Fibroblast of villous mesenchyme (primary cell): ENCODE measurements at places on chromosomes 7 and 10. TPM values are rescaled to one million over a fixed set of nuclear protein-coding genes. Genes with fewer than 3 reads are reported as not detected.

Gene DIP2C
- 18.7 and 19.9 TPM in 2 replicates for total RNA-seq

Gene SFTPA1
- total RNA-seq: not detected in 2 replicates

Gene MICALL2
- total RNA-seq: 25.4 and 34.5 TPM in 2 replicates

Gene MBL2
- total RNA-seq: not detected in 2 replicates

Gene FRAT2
- 5.2 and 5.8 TPM in 2 replicates for total RNA-seq

Gene TMEM130
- total RNA-seq: 1.3 and 1.9 TPM in 2 replicates

Gene FAM20C
- 16.8 and 33.2 TPM in 2 replicates for total RNA-seq

Gene GPC2
- total RNA-seq: 0.43 and 2.9 TPM in 2 replicates

Gene MORN4
- total RNA-seq: 4.2 and 5.6 TPM in 2 replicates

Gene PALD1
- total RNA-seq: 0.32 TPM in 1 of 2 replicates, not detected in the other

Gene MYPN
- total RNA-seq: 4.5 and 18.6 TPM in 2 replicates

Gene FLNC
- total RNA-seq: 185 and 202 TPM in 2 replicates

Gene C10orf105
- under 0.01 TPM in 1 of 2 replicates, not detected in the other for total RNA-seq

Gene BEND7
- total RNA-seq: under 0.01 and 0.64 TPM in 2 replicates

Gene PNLIPRP2
- total RNA-seq: not detected in 2 replicates

Gene ANKRD61
- total RNA-seq: not detected in 2 replicates

Gene NPSR1
- not detected in 2 replicates for total RNA-seq

Gene PTN
- total RNA-seq: 9.1 and 25.1 TPM in 2 replicates
